ENCODE measurements at places on chromosomes 3 and 15.

GRCh38 chr3:170977949-170978745 is 48.4 kb downstream of the SLC2A2 start:
- no peak for DNase-seq

DNA sequence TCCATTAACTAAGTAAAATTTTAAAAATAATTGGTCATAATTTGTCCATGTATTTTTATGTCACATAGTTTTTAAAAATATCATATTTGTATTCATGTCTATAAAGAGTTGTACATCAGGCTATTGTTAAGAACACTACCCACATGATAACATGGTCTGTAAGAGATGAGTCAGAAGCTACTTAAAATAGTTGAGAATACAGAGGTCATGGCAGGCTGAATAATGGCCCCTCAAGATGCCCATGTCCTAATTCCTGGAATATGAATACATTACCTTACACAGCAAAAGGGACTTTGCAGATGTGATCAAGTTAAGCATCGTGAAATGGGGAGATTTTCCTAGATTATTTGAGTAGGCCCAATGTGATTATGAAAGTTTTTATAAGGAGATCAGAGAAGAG is 782.9 kb upstream of the GOLIM4 start:
- no peak for DNase-seq

DNA sequence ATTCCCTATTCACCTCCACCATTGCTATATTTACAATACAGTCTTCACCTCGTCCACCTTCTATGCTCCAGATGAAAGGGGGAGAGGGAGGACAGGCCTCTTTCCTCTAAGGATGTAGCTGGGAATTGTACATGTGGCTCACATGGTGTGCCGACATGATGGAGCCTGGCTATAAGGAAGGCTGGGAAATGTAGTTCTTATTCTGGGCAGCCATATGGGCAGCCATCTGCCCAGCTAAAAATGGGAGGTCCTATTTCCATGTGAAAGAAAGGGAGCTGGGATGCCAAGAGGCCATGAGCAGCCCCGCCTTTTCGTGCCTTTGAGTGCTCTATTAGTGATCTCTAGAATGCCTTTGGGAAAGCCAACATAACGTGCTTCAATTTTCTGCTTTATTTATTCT is 27.1 kb upstream of the MGLL start:
- DNase-seq = no peak

- DNase-seq = no peak
Measured at GRCh38 chr3:184539801-184540435, 21.7 kb upstream of the EPHB3 start.
